Effector CD4-positive, alpha-beta T cell (primary cell): ENCODE measurements at places on chromosomes 4 and X.
A peak's percentile ranks its signal among the peaks of the same experiment; 100 is the strongest.

DNA sequence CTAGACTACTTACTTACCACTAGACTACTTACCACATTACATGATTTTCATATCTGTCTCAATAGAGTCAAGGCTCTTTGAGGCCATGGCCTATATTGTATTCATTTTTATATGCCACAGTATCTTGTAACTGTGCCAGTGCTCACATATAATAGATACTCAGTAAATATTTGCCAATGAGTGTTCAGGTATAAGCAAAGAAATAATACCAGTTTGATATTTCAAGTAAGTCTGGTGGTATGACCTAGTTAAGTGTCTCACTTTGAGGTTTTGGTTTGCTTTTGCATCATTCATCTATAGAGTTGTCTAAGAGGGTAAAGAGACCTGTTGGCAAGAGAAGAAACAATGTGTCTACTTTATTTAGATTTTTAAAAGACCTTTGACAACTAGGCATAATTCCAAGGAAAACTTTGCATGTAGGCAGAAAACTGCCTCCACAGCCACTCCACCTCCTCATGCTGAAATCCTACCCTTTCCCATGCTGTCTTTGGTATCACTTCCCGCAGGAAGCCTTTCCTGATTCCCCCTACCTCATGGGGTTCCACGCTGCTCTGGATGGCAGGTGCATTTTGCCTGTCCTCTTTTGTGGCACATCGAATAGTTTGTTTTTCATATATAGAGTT is 91.3 kb upstream of the KLHL13 start:
- DNase-seq, result no peak

GRCh38 chr4:153757407-153757806 is 2.4 kb downstream of the RNF175 start:
- no peak for DNase-seq

- DNase-seq, result no peak
Measured at GRCh38 chrX:129566073-129566472, 26.0 kb downstream of the OCRL start.

GRCh38 chrX:113157496-113157895 is 316.9 kb upstream of the AMOT start:
- DNase-seq, result no peak

DNA sequence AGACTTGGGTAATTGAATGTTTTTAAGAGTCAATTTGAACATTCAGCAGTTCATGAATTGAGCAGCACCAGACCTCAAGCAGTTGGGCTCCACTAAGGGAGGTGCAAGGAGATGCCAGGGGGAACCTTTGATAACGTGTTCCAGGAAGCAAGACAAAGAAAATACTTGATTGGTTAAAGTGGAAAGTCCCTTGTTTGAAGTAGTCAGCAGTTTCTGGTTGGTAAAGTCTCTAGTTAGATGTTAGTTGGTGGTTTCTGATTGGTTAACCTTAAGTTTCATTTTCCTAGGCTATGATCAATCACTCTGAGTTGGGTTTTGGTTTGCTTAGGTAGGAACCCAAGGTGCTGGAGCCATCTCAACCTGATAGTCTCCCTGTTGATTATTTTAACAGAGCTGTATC is 4.0 kb downstream of the HERC6 start:
- peak; percentile 31 for DNase-seq

DNA sequence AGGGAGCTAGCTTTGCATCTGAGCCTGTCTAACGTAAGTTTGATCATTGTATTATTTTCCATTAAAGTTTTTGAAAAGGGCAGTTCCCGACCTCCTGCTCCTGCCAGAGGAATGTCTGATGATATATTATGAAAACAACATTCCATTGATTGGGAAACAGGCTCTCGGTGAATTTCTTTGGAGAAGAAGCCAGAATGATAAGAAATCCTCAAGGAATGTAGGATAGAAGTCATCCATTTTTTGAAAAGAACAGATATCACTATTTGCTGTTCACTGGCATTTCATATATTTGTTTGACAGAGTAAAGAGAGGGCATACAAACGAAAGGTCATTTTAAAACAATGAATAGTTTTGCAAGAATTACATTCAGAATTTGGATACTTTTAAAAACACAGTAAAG is 781.0 kb upstream of the HTR2C start:
- no peak for DNase-seq

GRCh38 chr4:19774690-19775256 is 476.9 kb upstream of the SLIT2 start:
- no peak for DNase-seq

GRCh38 chr4:52718123-52718522 is 33.1 kb downstream of the ERVMER34-1 start:
- DNase-seq, result no peak

DNA sequence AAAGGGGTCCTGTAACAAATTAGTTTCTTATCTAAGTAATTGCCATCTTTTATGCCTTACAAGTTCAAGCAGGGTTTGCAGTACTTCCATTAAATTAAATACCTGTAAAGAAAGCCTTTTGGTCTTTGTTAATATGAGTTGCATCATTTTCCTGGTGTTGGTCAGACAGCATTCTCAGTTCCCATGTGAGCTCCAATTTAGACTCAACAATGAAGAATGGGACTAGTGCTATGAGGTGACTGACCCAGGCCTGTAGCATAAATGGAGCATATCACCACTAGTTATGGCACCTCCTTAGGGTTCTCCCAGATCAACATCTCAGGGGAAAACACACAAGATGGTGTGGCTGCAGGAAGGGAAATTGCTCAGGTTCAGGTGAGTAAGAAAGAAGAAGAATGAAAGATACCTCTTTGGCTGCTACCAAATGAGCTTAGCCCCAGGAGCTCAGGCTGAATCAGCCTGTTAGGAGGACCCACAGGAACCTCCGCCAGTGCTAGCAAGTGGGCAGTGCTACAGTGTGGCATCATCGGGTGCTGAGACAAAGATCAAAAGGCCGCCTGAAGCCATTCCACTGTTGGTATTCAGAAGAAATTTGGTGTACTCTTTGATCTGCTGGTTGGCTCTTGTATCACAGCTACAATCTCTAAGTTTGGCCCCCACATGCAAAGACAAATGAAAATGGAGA is 1.8 kb downstream of the TTC29 start:
- no peak for DNase-seq

GRCh38 chrX:119410027-119410819 is 11.1 kb downstream of the SLC25A43 start:
- no peak for DNase-seq

GRCh38 chr4:85177092-85177491 is 210.6 kb upstream of the WDFY3 start:
- no peak for DNase-seq

GRCh38 chr4:124631760-124632159 is 80.8 kb downstream of the ANKRD50 start:
- no peak for DNase-seq

DNA sequence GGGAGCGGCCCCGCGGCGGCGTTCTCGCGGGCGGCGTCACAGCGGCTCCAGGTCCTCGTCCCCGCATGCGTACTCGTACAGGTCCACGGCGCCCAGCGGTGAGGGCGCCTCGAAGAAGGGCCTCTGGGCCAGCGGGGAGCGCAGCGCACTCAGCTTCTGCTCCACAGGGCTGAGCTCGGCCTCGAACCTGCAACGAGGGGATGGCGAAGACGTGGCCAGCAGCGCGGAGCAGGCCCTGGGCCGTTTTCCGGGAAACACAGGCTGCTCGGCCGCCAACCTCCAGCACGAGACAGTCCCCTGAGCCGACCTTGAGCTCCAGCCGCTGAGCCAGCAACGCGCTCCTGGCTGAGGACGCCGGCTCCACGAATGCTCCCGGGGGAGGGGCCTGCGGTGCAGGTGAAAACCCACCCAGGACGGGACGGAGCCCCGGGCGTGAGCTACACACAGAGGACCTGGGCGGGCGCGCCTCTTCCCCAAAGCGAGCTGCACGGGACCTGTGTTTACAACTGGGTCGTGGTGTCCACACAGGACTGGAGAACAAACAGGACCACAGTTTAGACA is 15.8 kb upstream of the GTPBP6 start:
- DNase-seq, result no peak

GRCh38 chrX:123976706-123977316 is 15.3 kb downstream of the STAG2 start:
- DNase-seq, result no peak
